HAP-1 (cell line): ENCODE measurements at places on chromosomes 4 and X.

DNA sequence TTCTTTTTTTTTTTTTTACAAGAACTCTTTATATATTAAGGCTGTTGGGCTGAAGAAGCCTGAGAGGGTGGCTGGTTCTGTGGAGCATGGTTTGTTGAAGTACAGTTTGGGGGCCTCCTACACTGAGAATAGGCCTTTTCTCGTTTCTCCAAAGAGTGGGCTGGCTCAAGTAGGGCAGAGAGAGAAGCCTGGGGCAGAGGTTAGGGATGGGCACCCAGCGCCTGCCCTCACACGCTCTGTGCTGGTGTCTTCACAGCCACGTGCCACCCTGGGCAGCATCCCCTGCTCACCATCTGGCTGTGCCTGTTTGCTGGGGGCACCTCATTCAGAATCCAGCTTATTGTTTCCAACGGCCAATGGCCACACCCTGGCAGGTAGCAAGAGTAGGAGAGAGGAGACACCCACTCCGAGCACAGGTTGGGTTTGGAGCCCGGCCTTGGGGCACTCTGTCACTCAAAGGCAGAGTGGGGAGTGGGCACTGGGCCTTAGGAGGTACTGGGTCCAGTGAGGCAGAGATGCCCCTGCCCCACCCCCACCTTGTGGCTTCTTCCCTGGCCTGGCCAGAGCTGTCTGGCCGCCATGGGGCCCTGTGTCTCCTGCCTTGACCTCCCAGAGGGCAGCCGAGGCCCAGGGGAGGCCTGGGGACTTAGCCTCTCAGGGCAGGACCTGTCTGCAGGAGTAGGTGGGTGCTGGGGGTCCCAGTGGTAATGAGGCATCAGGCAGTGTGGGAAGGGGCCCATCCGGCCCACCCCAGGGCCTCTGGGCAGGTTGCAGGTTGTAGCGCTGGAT lies 2.9 kb downstream of the MSANTD1 start:
- DNase-seq = no peak

DNA sequence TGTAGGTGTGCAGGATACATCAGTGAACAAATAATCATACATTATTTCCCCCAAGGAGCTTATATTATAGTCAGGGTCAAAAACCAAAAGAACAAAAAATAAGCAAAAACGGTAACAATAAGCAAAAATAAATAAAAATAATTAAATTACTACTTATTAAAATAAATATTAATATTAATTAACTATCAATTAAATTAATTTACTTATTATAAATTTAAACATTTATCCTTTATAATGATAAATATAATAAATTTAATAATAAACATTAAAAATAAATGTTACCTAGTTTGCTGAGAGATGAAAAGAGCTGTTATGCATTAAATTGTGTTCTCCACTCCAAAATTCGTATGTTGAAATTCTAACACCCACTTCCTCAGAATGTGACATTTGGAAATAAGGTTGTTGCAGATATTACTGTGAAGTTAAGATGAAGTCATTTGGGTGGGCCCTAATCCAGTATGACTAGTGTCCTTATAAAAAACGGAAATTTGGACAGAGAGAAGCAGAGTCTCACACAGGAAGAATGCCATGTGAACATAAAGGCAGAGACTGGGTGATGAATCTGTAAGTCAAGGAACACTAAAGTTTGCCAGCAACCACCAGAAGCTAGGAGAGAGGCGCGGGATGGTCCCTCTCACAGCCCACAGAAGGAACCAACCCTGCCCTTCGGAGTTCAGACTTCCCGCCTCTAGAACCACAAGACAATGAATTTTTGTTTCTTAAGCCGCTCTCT lies 67.2 kb upstream of the IBSP start:
- no peak for DNase-seq

DNA sequence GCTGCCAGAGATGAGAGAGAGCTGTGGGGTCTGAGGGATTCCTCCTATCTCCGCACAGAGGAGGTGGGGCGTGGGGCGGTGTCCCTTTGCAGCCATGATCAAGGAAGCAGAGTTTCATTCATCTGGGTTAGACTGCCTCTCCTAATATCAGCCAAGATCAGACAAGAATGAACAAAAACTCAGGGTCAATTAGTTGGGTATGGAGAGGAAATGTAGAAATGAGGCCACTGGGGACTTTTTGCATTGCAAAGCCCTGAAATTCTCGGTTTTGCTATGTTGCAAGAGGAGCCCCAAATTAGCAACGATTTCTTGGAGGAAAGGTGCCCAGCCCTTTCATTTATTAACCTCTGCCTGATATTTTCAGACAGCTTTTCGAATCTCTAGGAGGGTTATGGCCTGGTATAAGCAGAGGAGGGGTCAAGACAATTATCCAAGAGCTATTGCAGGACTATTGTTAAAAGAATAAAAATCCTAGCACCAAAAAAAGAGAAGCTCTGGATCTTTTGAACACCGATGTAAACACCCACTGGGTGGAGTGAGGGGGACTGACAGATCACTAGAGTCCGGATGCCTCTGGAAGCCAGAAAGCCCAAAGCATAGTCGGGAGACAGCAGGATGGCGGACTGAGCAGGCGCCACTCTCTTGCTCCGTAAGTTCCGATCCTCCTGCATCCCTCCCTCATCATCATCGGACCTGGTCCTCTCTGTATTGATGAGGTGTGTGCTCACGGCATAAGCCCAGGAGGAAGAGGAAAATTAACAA lies 34.4 kb upstream of the ACSL1 start:
- DNase-seq = no peak

- DNase-seq = no peak
Measured at GRCh38 chrX:46743046-46743445, 15.9 kb downstream of the SLC9A7 start.
